Fibroblast of gingiva (primary cell): ENCODE measurements at places on chromosomes 4 and X.

- DNase-seq, result no peak
These were observed 64.8 kb upstream of the CXXC4 start for GRCh38 chr4:104559502-104559901.

DNA sequence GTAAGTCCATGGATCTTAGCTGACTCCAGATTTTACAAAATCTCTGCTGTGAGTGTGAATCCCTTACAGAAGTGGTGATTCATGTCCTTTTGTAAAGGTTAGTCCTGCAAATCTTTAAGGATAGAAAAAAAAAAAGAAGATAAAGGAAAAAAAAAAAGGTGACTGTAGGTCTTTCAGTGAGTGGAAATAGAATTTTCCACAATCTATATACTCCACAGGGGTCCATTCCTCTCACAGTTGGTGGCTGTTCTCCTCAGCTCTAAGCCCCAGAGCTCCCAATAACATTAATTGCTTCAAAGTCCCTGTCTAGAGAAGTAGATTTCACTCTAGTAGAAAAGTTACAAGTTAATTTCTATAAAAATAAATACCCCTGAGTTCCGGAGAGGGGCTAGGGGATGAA, 189.1 kb downstream of the NDST4 start:
- DNase-seq, result no peak

DNA sequence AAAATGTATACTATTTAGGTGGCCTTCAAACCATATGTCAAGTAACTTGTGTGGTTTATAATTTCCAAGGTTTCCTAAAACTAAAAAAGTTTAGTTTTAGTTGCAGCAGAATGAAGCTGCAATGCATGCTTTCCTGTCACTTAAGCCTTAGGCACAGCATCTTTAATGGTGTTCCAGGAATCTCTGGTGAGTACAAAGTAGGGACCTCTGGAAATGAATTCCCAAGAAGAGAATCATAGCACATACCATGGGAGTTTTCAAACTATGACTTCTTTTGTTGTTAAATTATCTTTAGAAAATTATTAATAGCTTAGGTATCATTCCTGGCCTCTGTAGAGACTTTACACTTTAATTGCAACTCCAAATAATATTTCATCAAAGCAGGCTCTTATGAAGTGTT, 1005.9 kb upstream of the PABPC4L start:
- DNase-seq, result no peak

DNA sequence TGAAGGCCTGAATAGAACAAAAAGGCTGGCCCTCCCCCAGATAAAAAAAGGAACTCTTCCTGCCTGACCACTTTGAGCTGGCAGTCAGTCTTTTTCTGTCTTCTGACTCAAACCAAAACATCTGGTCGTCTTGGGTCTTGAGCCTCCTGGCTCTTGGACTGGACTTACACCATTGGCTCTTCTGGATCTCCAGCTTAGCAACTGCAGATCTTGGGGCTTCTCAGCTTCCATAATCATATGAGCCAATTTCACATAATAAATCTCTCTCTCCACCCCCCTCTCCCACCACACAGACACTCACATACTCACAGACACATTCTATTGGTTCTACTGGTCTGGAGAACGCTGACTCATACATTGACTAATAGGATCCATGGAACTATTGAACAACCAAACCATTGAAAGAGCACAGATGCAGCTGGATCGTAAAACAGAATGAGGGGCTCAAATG, 15.6 kb upstream of the CWH43 start:
- no peak for DNase-seq

- DNase-seq, result no peak
These were observed 161.6 kb downstream of the PCDH18 start for GRCh38 chr4:137370679-137371078.

GRCh38 chr4:123438031-123438430, 41.4 kb downstream of the SPRY1 start:
- peak; percentile 60 for DNase-seq

GRCh38 chr4:11506194-11506593, 77.5 kb upstream of the HS3ST1 start:
- DNase-seq, result no peak
